ENCODE measurements at places on chromosomes 3 and 15.

DNA sequence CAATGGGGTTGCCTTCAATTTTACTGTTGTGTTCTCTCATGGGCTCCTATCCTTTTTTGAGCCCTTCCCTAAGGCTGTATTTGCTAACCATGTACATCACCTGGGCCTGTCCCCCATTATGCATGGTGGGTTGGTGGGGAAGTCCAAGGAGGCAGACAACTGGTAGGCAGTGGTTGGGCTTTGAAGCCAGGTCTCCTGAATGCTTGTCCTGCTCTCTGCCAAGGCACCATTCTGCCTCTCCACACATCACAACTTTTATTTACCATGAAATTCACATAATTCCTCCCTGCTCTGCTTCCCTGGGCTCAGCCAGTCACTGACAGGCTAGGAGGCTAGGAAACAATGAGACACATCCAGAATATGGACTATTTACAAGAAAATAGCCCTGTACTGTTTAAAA is 41.0 kb upstream of the COPB2 start:
- DNase-seq = no peak

DNA sequence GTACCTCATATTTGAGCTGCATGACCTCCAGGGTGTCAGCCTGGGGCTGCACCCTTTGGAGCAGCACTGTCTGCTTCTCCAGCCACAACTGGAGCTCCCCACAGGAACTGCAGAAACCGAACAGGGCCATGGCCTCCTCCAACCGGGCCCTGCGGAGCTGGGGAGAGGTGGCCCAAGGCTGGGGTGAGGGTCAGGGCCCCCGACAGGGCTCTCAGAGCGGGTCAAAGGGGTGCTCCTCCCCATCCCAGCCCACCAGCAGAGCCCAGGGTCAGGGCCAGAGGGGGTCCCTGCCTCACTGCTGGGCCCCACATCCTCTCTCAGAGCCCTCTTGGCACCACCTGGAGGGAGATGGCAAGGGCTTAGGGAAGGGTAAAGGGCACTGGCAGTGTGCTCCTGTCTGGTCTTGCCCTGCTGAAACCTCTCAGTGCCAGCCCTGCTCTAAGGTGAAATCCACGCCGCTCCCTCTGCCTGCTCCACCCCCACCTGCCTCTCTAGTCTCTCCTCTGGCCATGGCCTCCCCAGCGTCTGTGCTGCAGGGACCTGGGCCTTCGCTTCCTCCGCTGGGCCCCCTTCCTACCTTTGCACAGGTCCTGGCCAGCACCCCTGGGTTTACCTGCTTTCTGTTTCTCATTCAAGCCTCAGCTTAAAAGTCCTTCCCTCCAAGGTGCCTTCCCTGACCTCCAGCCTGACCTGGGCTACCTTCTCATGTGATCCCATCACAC is 13.5 kb downstream of the SPTBN5 start:
- no peak for DNase-seq

DNA sequence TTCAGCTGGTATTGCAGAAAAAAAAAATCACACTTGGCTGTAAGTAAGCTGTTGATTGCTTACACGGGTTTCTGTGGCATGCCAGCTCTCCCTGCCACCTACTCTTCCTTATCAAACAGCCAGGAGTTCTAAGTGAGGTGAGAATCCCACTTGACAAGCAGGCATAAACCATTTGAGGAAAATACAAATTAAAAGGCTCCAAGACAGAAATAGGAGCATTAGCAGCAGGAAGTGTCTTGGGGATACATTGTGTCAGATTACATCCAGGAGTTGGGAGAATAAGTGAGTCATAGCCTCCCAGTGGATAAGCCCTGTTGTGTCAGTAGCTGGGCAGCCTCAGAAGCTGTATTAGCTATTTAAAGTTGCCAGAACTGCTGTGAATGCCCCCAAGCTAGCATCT is 256.0 kb downstream of the CNTN4 start:
- DNase-seq = no peak

DNA sequence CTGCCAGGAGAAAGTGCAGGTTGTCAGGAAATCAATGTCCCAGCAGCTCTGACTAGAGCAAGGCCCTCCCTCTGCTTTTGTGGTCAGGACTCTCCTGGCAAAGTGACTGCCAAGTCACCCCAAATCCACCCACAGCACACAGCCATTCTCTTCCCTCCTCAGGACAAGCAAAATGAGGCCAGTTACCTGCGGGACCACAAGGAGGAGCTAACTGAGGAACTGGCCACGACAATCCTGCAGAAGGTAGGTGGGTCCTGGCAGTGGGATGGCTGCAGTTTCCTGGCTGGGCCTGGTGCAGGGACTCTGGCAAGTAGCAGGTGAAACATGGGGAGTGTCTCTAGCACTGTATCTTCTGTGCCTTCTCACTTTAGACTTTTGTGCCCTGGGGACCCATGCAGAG is 142.5 kb upstream of the EIF1B start:
- no peak for DNase-seq

- no peak for DNase-seq
Measured at GRCh38 chr15:93451265-93451664, 362.3 kb upstream of the RGMA start.

DNA sequence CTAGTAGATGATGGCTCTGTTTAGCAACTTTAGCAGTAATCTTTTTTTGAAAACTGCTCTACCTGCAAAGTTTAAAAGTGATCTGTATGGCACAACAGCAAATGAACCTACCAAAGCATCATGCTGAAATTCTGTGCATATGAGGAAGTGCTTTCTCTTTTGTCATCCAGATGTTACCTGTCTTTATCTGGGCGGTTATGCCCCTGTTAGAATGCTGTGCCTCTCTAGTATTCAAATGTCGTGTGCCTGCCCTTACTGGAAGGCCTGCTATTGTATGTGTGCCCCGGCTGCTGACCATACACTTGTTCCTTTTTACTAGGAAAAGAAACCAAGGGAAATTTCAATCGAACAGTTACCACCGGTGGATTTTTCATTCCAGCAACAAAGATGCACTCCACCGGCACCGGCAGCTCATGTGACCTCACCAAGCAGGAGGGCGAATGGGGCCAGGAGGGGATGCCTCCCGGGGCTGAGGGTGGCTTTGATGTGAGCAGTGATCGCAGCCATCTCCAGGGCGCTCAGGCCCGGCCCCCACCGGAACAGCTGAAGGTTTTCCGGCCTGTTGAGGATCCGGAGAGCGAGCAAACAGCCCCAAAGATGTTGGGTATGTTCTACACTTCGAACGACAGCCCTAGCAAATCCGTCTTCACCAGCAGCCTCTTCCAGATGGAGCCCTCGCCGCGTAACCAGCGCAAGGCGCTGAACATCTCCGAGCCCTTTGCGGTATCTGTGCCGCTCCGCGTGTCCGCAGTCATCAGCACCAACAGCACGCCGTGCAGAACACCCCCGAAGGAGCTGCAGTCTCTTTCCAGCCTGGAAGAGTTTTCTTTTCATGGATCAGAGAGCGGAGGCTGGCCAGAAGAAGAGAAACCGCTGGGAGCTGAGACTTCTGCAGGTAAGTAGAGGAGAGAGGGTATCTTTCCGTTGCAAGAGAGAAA is 61.6 kb downstream of the TMEM39A start:
- no peak for DNase-seq

DNA sequence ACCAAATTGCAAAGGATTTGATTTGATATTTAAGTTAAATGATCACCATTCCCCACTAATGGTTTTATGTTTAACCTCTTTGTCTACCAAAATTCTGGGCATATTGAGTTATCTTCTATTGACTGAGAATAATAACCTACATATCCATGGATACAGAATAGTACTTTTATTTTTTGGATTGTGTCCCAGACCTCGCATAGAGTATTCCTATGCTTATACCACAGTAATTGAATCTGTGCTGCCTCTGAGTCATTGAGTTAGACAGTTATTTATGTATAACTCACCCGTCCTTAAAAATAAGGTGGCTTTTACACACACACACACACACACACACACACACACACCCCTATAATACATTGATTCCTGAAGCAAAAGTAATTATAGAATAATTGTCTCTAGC is 690.1 kb upstream of the BCHE start:
- no peak for DNase-seq

GRCh38 chr3:139292192-139292591 is 51.6 kb upstream of the MRPS22 start:
- no peak for DNase-seq

DNA sequence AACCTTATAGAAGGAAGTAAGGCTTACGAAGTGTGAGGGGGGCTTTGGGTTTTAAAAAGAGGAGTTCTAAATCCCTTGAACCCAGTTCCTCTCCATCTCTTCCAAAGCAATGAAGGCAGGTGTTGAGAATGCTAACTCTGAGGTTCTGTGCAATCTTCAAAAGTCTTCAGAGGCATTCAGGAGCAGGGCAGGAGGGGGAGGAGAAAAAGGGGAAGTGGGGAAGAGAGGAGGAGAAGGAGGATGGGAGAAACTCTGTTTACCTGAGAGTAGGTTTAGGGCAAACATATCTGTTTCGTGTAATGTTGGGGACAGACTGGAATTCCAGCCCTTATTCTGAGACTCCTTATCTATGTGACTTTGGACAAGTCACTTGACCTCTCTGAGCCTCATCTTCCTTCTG is 36.9 kb downstream of the FAM3D start:
- DNase-seq = no peak

DNA sequence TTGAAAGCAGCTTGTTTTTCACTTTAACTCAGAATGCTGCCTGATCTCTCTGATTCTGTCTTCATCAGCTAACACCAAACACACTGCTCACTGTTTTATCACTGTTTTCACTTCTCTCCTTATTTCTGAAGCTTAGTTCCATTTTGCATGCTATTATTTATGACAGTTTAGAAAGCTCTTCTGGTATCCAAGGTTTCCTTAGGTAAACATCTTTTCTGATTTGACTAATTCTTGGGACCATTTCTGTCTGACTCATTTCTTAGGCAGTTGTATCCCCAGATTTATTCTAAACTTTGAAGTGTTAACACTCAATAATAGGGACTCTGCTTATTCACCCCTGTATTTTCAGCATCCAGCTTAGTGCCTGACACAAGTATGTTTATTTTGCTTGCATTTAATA is 167.7 kb downstream of the BCHE start:
- no peak for DNase-seq

DNA sequence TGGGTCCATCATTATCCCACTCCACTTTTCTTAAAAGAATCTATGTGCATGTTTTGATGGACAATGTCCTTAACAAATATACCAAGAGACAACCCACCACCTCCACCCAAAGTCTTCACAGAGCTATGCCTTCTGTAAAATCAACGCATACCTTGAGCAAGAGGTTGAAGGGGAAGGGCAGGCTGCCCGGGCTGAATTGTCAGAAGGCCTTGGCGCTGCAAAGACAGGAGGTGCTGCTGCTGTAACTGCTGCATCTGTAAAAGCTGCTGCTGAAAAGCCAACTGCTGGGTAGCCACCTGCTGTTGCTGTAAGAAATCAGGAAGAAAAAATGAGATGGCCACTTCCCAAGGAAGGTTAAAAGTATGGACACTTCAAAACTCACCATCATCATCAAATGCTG is 536.7 kb downstream of the FOXP1 start:
- DNase-seq = no peak

GRCh38 chr3:171175741-171176234 is 149.3 kb upstream of the SLC2A2 start:
- DNase-seq = no peak
